ENCODE measurements at places on chromosomes 12 and 14.

DNA sequence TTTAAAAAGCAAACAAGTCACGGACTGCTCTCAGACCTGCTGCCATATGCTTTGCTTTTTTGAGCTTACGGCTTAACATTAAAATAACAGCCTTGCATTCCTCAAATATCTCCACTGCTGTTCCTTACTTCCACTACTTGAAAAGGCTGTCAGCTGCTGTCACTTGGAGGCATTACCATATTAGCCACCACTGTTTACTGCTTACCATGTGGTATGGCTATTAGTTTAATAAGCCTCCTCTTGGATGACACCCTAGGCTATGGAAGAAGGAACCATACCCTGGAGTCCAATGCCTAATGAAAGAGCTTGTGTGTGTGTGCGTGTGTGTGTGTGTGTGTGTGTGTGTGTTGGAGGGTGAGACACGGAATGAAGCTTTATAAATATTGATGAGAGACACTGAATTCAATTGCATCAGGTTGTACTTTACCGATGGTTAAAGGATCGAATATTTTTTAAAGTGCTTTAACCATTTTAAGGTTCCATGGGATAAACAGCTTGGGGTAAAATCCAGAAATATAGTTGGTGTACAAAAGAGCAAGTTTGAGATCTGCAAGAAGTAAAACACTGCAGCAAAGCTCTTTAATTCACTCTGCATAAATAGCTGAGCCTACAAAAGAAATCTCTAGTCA is 174.5 kb downstream of the TTC7B start:
- peak; percentile 31 for DNase-seq

DNA sequence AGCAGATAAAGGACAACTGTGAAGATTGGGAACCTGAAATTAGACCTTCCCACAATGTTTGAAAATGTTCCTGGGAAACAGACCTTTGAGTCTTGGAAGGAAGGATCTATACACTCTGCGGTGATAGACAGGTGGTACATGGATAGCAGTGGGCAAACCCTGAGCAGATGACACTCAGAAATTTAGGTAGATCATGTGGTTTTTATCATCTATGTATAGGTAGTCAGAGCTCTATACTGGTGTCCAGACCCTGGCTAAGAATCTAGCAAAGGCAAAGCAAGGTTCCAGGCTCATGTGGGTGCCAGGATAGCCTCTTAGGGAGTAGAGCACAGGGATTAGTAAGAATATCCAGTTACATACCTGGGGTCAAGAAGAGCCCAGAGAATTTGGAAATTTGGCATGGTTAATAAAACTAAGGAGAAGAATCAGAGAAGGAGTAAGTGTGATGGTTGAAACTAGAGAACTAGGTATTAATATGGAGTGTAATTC is 331.2 kb upstream of the FBXO33 start:
- no peak for DNase-seq

DNA sequence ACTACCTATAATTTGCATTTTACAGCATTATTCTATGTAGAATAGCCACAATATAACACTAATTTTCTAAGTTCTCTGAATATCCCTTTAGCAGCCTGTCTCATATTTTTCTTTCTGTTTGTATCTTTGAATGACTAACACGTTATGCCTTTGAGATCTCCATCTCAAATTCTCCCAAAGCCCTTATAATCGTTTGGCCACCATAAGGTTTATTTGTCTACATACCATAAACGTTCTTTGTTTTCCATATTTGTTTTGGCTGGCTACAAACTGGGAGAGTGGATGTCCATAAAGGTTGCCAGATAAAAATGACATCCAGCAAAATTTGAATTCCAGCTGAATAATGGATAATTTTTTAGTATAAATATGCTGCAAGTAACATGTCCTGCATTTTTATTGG is 203.7 kb downstream of the STXBP6 start:
- DNase-seq, result no peak

DNA sequence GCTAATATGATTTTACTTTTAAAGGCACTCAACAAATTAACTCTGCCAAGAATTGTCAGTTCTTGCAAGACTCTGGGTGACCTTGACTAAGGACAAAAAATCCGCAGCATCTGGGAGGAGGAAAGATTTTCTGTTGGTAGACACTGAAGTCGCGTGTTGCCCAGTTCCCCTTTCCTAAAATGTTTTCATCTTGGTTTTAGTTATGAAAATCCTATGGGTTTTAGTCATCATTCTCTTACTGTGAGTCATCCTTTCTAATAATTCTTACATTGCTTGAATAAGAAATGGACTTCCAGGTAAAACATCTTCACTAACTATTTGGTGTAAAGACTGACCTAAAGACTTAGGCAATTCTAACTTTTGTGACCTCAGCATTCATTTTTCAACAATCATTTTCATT is 9.1 kb downstream of the GSG1 start:
- DNase-seq, result no peak

DNA sequence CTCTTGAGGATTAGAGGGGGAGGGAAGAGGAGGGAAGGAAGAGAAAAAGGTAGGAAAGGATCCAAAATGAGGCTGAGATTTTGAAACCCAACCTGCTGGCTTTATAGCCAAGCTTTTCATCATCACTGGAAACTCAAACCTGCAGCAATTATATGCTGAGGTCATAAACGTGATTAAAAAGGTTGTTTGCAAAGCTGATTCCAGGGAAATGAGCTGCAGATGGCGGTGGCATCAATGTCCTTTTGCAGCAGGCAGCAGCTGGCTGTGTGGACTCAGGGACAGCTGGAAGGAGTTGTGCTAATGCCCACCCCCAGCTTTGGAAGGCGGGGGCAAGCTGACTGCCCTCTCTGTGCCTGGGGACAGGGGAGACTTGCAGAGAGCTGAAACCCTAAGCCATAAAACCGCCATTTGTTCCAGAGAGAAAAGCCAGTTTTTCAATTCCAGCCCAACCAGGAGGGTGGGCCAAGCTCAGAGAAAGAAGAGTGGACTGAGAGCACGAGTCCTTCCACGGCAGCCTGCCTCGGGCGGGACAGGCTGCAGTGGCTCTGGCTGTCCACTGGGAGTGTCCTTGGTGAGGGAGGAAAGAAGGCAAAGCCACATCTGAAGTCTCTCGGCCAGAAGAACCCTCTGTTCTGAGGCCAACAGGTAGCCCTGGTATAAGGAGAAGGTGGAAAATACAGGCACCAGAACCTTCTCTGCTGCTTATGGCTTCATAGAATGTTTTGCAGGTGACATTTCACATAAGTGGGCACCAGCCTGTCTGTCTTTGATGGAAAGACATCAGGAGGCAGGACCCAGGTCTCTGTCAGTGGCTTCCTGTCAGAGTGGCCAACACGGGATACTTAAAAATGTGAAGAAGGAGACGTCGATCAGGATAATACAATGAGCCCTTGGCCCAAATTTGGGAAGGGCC is 90.7 kb downstream of the SINHCAF start:
- DNase-seq, result peak; percentile 48

GRCh38 chr12:92186038-92186470 is 40.4 kb upstream of the BTG1 start:
- DNase-seq, result no peak

GRCh38 chr14:81509838-81510452 is 23.7 kb downstream of the SEL1L start:
- DNase-seq, result no peak

DNA sequence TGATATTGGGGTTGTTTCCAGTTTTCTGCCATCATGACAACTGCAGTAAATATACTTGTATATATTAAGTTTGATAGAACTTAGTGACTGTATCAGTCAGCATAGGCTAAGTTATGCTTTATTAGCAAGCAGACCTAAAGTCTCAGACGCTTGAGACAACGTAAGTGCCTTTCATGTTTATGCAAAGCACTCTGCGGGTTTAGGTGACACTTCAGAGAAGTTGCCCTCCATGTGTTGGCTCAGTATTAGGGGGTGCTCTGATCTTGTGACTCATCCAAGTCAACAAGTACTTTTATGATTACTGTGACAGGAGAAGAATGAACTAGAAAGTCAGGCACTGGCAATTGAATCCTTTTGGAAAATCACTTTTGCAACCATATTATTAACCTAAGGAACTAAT is 13.3 kb upstream of the OTOGL start:
- no peak for DNase-seq

DNA sequence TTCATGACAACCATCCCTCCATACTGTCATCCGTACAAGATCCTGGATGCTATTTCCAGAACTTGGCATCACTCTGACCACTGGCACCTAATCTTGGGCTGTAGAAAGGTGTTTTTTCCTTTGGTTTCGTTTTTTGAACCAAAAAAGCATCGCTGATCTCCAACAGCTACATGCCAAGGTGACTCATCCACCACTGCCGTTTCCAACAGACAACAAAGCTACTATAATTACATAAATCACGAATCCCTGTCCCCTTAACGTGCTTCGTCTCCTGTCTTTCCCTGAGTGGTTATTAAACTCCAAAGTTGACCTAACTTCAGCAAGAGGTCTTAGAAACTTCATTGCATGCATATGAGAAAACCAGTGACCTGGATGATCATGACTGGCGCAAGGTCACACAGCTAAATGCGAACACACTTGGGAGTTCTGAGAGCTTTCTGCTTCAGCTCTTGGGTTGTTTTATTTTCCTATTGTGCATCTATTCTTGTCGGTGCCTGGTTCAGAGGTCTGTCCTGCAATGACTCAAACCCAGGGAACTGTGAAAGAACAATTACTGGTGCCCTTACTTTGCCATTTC is 99.9 kb downstream of the PPM1H start:
- DNase-seq, result no peak
